ENCODE measurements at places on chromosomes 11 and 22.

DNA sequence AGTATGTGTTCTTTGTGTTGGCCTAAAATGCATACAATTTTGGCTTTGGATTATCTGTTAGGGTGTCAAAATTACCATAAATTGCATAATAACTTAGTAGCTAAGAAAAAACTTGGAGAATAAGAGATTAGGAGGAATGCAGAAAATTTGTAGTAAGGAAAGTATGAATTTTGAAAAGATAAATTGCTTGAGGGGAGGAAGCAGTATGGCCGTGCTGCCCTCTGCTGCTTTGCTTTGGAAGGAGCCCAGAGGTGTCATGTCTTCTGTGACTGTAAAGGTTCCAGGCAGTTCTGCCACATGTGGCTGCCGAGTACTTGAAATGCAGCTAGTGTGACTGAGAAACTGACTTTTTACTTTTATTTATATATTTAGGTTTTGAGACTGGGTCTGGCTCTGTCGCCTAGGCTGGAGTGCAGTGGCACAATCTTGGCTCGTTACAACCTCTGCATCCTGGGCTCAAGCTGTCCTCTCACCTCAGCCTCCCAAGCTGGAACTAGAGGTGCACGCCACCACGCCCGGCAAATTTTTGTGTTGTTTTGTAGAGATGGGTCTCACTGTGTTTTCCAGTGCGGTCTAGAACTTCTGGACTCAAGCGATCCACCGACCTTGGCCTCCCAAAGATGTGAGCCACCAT lies 1.8 kb downstream of the ADSL start:
- peak; percentile 55 for DNase-seq

DNA sequence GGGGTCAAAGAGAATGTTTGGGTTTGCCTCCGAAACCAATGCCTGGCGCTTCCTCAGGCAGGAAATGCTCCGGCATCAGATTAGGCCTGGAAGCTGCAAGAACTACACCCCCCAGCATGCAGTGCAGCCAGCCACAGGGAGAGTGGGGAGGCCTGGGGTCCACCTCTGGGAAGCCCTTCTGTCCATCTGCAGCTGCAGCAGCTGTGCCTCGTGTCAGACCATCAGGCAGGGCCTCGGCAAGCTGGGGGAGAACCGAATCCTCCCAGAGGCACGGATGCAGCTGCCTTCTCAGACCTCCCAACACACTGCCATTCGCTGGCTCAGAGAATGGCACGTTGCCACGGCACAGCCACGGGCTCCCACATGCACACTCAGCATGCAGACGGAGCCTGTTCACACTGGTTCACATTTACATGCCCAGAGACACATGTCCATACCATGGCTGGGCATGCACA lies 57.4 kb downstream of the NECTIN1 start:
- no peak for DNase-seq

DNA sequence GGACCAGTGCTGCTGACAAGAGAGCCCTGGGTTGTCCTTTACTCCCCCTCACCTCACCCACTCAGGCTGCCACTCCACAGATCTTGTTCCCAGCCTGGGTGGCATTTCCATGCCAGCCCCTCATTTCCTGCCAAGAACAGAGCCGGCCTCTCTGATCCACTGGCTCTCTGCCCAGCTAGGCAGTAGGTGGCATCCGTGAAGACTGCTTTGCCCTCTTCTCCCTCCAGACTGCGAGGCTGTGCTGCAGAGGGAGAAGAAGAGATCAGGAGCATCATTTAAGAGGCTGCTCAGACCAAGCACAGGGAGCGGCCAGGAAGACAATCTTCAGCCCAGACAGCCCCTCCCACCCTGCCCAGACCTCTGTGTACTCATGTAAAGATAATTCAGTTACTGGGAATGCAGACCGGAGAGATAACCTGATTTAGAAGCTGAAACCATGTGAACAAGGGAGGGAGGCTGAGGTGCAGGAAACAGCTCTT lies 126.9 kb upstream of the NCAM1 start:
- peak; percentile 22 for DNase-seq

DNA sequence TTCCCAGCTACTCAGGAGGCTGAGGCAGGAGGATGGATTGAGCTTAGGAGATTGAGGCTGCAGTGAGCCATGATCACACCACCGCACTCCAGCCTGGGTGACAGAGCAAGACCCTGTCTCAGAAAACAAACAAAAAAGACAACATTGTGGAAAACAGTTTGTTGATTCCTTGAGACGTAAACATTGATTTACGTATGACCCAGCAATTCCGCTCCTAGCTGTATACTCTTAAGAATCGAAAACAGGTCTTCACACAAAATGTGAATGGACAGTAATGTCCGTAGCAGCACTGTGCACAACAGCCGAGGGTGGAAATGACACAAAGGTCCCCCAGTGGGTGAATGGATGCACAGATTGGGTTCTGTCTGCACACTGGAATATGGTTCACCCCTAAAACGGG lies 49.3 kb downstream of the LRP5 start:
- no peak for DNase-seq

GRCh38 chr11:26048271-26048670 lies 283.7 kb upstream of the ANO3 start:
- DNase-seq, result no peak

- DNase-seq, result no peak
Observed at GRCh38 chr11:33582636-33583325, 117.8 kb downstream of the C11orf91 start.

GRCh38 chr11:20125927-20126326 lies 34.3 kb downstream of the DBX1 start:
- no peak for DNase-seq

GRCh38 chr22:36324414-36324813 lies 63.4 kb downstream of the MYH9 start:
- DNase-seq, result no peak

DNA sequence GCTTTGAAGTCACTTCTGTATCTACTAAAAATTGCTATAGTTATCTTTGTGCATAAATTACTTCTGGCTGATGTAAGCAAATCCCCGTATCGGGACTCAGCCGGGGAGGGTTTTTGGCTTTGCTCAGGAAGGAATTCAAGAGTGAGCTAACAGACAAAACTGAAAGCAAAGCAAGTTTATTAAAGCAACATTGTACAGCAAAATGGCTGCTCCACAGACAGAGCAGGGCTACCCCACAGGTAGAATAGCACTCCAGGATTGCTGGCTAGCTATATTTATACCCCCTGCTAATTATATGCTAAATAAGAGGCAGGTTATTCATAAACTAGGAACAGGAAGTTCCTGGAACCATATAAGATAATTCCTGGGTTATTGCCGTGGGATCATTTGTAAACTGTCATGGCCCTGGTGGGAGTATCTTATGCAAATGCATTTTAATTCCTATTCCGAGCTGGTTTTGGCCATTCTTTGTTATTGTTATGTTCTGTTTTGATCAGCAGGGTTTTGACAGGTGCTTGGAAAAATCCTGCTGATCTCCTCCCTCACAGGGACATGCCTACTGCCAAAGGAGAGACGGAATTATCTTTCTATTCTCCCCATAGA lies 15.2 kb downstream of the MIF start:
- DNase-seq, result no peak

DNA sequence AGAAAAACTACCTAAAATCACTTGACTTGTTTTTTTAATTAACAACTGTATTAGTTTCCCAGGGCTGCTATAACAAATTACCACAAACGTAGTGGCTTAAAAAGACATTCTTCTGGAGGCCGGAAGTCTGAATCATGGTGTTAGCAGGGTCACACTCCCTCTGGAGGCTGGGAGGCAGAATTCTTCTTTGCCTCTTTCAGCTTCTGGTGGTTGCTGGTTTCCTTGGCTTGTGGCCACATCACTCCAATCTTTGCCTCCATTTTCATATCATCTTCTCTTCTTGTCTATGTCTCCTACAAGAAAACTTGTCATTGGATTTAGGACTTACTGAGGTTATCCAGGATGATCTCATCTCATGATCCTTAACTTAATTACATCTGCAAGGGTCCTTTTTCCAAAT lies 7.4 kb upstream of the INCENP start:
- no peak for DNase-seq

GRCh38 chr11:34030382-34030781 lies 21.1 kb upstream of the CAPRIN1 start:
- DNase-seq, result no peak
